ENCODE measurements at places on chromosomes 5 and 9.
A peak's percentile ranks its signal among the peaks of the same experiment; 100 is the strongest.

DNA sequence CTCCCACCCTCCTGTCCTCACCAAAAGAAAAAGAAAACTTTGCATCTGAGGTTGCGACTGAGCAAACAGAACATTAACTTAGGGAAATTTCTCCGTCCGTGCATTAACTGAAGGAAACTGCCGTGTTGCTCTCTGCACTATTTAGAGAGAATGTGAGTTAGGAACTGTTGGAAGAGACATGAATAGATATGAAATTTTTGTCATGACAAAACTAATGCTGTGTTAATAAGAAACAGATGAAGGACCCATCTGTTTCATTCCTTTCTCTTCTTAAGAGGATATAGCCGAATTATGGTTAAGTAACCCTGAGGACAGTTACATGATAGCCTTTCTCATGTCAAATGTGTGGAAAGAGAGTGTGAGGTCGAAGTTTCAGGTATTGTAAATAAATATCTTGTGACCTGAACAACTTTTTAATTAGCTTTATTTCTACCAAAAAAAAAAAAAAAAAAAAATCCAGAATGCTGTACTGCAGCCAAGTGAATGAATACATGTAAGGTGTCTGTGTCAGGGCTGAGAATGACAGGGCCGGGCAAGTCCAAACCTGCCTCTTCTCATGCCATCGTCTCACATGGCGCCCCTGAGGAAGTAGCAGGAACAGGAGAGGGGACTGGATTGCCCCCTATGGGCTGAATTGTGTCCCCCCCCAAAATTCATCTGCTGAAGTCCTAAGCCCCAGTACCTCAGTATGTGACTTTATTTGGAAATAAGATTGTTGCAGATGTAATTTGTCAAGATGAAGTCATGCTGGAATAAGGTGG, 35.6 kb upstream of the ANKRD33B start:
- peak; percentile 37 for DNase-seq

GRCh38 chr9:81955625-81956024, 12.3 kb downstream of the SPATA31D3 start:
- DNase-seq = no peak

- peak; percentile 51 for DNase-seq
Measured at GRCh38 chr5:2430606-2431005, 320.9 kb downstream of the IRX2 start.

DNA sequence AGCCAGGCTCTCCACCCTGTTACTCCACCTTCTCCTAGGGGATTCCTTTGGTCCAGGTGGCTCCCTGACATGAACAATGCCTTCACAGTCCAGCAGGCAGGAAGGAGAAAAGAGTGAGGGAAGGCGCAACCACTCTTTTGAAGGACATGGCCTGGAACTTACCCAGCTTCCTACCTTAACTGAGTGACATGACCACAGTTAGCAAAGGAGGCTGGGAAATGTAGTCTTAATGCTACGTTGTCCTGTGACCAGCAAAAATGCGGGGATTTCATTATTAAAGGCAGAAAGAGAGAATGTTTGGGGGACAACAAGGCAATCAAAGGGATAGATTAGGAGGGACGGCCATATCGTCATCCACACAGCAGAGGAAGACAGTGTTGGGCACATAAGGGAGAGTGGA, 100.3 kb upstream of the ERCC6L2 start:
- no peak for DNase-seq

- DNase-seq = peak; percentile 30
Measured at GRCh38 chr5:54514291-54514690, 3.3 kb upstream of the SNX18 start.

GRCh38 chr9:15421990-15422371, 695 bp upstream of the SNAPC3 start:
- no peak for DNase-seq

DNA sequence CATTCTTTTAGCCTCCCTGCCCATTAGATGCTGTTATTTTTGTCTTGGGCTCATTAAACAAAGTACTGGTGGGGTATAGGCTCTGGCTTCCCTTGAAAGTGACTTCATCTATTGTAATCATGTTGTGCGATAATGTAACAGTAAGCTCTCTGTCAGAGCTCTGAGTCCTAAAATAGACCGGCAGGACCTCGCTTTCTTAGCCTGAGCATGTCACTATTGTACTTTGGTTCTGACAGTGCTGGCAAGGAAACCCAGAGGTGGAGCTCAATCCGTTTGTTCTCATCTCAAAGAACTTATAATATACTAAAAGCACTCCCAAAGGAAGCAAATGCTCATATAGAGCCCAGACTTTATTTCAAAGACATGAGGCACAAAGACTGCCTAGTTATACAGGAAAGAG, 339.1 kb upstream of the CCNH start:
- no peak for DNase-seq

DNA sequence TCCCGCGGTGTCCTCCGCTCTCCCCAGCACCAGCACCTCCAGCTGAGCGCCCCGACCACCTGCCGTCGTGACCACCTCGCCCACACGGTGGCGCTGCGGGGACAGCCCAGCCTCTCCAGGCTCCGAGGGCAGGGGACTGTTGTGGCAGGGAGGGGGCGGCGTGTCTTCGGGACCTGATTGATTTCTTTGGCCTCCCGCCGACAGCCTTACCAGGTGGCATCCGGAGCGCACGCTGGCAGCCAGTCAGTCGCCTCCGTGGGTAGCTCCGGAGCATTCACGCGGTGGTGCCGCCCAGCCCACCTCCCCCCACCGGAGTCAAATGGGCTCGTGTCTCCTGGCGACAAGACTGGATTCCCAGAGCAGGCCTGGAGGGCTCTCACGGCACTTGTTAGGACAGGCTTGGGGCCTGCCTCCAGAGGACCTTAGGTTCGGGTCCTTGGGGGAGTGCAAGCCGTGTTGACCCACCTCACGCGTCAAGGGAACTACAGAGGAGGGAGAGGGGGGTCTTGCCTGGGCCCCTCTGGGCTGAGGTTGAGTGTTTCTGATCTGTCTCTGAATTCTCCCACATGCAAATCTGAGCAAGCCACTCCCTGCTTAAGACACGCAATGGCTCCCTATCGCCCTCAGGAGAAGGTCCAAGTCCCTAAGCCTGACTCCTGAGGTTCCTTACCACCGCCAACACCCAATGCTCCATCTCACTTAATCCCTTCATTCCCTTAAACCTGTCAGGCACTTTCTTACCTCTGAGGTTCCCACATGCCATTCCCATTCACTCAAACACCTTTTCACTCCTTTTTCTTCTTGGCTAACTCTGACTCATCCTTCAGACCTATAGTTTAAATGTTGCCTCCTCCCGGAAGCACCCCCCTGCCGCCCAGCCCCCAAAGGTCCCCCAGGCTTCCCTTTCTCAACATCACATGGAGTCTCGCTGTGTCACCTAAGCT, 51.2 kb upstream of the GGTA1 start:
- DNase-seq = peak; percentile 78

- no peak for DNase-seq
Measured at GRCh38 chr5:98206566-98206965, 566.9 kb upstream of the RGMB start.

GRCh38 chr9:31597977-31598376, 786.5 kb upstream of the ACO1 start:
- DNase-seq = peak; percentile 12

DNA sequence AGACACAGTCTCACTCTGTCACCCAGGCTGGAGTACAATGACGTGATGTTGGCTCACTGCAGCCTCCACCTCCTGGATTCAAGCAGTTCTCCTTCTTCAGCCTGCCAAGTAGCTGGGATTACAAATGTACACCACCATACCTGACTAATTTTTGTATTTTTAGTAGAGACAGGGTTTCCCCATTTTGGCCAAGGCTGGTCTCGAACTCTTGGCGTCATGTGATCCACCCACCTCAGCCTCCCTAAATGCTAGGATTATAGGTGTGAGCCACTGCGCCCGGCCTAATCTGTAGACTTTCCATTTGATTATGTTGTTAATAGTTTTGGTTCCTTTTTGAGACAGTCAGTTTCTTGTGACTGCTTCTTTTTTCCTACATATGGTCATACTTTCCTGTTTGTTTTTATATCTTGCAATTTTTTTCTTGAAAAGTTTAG, 31.0 kb downstream of the MTREX start:
- DNase-seq = no peak

Data from NB4 (cell line).